ENCODE measurements at places on chromosomes 2 and 18.
A peak's percentile ranks its signal among the peaks of the same experiment; 100 is the strongest.

DNA sequence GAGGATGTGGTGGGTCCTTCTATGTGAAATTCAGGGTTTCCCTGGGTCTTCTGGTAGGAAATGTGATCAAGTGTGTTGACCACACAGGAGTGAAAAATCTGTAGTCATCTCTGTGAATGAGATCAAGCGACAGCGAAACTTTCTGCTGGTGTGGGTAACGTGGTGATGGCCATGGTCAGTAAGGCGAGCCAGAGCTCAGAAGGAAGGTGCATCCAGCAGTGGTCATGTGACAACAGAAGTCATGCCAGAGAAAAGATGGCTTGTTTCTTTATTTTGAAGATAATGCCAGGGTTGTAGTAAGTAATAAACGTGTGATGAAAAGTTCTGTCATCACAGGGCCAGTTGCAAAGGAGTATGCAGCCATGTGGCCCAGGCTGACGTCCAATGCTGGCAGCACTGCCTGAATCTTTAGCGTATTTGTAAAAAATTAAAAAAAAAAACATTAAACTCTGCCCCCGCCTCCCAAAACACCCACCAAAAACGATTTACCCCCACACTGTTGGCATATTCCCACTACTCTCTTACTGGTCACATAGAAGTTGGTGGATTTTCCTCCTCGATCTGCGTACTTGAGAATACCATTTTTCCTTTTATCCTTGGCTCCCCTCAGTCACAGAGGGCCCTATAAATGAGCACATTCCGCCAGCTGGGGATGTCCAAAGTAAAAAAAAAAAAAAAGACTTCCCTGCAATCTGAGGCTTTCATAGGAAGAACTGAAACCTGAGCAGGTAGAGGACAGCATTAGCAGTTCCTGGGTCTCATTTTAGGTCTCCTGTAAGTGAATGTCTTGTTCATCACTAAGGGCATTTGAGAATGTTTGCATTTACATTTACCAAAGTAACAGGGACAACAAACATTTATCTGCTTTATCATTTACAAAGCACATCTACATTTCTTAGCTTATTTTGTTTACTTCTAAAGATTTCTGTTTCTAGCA, 70.6 kb downstream of the SLC4A3 start:
- no peak for DNase-seq

DNA sequence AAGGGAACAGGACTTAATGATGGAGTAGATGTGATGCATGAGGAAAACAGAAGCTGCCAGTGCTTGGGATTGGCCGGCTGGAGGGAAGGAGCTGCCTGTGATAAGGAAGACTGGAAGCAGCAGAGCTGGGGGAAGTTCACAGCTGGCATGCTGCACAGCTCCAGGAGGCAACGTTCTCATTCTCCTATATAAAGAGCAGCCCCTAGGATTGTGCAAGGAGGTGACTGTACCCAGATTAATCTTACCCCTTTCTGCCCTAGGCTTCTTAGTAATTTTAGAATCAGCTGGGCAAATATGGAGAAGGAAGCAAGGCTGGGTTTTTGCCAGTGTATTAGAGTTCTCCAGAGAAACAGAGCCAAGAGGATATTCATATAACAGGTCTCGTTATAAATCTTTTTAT, 155.8 kb downstream of the ALPK2 start:
- DNase-seq = no peak

DNA sequence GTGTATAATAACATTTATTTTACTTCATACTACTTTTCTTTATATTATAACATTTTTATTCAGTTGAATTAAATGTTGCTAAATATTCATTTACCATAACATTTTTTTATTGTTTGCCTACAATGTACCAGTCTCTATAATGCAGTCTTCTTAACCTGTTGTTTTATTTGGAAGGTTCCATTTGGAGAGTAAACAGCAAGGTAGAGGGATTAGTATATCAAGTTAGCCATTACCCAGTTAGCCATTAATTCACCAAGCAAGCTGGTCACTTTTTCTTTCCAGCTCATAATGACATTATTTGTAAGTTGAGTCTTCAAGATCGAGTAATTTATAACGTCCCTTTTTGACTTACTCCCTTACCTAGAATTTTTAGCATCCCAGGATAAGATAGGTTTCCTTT, 29.7 kb upstream of the NT5C1B start:
- DNase-seq = no peak

- DNase-seq = no peak
Measured at GRCh38 chr2:134122610-134123009, 131.3 kb upstream of the MGAT5 start.

DNA sequence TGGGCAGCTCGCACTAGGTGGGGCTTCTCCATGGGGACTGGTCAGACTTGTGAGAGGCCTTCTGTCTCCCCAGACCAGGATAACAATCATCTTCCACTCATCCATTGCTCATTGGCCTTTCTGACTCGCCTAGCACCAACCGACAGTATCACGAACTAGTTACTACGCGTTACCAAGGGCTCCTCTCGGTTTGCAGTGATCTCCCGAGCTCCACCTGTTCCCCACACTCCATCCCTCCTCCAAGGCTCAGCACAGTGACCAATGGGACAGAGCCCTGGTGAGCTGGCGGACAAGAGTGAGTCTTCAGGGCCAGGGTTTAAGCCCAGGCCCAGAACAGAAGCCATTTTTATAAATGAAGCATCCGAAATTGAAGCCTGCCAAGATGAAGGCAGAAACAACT, 42.8 kb upstream of the SMAD7 start:
- no peak for DNase-seq

DNA sequence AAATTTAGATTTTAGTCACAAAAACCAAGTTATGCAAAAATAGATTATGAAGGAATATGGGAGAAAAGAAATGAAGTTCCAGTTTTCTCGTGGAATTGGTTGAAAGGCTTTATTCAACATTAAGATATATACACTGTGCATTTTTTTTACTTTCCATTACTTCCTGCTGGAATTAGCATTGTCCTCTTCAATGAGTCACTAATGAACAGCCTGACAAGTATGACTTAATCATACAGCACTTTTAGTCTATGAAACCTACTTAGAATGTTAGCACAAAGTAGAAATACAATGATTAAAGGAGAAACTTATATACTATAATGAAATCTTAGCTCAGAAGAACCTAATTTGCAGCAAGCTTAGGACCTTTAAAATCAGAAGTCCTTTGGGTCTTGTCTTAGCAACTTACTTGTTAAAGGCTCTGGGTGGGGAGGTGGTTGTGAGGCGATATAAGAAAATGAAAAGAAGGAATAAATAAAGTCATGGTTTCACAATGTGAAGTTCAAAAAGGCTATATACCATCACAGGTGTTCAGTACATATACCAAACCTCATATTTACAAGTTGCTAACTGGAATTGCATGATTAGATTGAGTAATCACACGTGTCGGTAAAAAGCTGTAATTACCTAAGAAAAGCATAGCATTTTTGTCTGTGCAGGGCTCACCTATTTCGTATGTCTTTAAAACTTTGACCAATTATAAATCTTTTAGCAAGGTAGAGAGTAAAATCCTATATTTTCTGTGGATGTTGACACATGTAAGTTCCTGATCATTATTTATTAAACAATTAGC, 236.8 kb downstream of the CAMKMT start:
- no peak for DNase-seq

- no peak for DNase-seq
Measured at GRCh38 chr2:121001641-121002040, 266.0 kb downstream of the GLI2 start.

DNA sequence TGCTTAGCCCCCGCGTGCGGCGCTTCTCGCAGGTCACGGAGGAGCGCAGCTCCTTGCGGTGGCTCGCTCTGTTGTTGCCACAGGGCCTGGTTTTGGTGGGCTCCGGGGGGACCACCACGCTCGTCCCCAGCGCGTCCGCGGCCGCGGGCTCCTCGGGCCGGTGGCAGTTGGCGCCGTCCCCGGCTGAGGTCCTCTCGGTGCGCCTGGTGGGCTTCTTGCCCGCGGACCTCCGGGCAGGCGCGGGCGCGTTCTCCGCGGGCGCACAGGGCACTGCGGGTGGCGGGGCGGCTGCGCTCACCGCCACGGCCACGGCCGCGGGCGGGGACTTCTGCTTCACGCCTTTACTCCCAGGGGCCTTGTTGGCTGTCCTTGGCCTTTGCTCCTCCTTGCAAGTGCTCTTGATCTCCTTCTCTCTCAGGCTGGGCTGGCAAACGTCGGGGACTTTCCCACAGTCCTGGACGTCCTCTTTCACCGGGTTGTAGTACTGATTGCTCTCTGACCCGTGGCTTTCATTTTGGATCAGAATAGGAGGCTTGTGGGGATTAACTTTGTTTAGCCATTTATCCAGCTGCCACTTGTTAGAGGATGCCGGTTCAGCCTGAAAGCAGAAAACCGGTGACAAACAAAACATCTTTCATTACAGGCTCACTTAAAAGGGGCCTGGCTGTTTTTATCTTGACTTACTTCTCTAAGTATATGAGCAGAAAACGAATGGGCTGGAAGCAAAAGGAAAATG, 104.0 kb upstream of the REV1 start:
- DNase-seq = no peak

- DNase-seq = no peak
Measured at GRCh38 chr2:207937823-207938222, 87.5 kb downstream of the PLEKHM3 start.

GRCh38 chr18:55605733-55606338, 17.8 kb upstream of the TCF4 start:
- no peak for DNase-seq

GRCh38 chr2:123917241-123917640, 107.8 kb upstream of the CNTNAP5 start:
- no peak for DNase-seq

DNA sequence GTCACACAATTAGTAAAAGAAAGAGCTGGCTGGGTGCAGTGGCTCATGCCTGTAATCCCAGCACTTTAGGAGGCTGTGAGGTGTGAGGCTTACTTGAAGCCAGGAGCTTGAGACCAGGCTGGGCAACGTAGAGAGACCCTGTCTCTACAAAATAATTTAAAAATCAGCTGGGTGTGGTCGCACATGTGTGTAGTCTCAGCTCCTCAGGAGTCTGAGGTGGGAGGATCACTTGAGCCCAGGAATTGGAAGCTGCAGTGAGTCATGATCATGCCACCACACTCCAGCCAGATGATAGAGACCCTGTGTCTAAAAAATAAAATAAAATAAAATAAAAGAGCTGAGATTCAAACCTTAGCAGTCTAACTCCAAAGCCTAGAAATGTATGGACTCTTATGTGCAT, 39.0 kb upstream of the NEDD4L start:
- DNase-seq = no peak

GRCh38 chr2:182943339-182943738, 76.9 kb upstream of the FRZB start:
- no peak for DNase-seq

DNA sequence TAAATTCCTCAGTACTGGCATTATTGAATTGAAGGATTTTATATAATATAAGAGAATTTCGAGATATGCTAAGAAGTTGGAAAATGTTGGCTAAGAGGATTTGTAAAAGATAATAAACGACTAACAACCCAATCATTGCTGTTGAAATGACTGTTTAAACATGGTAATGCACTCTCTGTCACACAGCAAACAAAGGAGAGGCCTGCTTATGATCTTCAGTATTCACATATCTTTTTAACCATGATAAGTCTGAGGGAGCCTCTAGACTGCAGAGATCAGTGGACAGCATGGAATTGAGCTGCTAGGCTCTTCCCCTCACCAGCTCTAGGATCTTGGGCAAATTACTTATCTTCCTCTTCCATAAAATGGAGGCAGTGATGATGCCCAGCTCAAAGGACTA, 2.7 kb downstream of the KCTD18 start:
- DNase-seq = no peak

GRCh38 chr18:20971886-20972267, 139.7 kb downstream of the ROCK1 start:
- DNase-seq = peak; percentile 67

- no peak for DNase-seq
Measured at GRCh38 chr2:4122726-4123125, 419.4 kb downstream of the DCDC2C start.

DNA sequence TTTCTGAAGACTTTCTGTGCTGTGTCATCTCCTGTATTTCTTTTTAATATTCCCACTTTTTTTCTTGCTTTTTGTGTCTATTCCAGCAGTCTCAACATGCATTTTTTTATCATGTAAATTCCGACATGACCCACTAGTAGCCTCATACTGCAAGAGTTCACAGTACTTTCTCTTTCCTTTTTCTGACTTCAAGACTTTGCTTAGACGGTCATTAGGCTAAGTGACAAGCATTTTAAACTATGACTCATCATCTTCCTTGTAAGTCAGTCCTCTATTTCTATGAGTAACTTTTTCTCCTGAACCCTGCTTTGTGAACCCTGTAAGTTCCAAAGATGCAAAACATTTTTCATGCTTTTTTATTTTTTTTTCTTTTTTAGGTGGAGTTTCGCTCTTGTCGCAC, 381.2 kb downstream of the TXNL1 start:
- no peak for DNase-seq

DNA sequence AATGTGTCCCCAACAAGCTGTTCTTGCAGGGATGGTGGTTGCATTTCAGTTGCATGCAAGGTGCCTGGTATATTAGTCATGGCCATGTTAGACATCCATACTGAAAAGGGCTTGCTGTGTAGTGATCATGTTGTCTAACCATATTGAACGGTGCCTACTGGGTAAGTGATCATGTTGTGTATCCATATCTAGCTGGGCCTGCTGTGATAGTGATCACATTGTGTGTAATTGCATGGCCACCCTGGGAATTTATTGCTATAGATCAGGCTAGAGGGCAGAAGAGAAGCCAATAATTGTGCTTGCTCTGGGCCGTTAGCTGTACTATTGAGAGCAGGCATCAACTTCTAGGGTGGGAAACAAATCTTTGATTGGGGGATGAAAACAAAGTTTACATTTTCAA, 9.8 kb upstream of the EPC2 start:
- no peak for DNase-seq

DNA sequence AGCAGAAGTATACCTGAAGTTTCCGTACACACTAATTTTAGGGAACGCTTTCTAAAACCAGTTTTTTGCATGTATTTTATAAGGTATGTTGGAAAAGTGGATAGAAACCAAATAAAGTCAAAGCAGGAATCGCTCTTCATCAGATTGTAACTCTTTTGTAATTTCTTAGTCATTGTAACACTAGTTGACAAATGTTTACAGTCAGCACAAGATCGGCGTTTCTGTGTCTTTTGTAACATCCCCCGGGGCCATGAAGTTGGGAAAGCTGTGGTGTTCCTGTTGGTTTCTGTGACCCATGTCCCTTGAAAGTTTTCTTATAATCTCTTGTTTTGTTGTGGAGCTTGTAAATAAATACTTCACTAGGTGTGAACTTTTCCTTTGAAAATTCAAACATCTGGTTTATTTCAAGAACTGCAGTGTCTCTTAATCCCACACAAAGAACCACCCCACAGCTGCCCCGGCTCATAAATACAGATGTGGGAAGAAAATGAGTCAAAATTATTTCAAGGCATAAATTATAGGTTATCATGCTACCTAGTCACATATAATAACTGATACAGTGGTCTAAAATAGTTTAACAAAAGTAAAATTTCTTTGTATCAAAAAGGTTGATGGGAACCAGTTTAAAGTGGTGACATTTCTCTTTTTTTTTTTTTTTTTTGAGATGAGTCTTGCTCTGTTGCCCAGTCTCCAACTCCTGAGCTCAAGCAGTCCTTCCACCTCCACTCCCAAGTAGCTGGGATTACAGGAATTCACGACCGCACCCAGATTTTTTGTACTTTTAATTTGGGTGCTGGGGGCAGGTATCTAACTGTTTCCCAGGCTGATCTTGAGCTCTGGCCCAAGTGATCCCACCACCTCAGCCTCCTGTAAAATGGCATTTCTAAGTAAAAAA, 751 bp upstream of the NMI start:
- DNase-seq = peak; percentile 59

- no peak for DNase-seq
Measured at GRCh38 chr2:113734185-113734584, 22.3 kb downstream of the SLC35F5 start.

- no peak for DNase-seq
Measured at GRCh38 chr2:10004401-10004800, 38.9 kb upstream of the KLF11 start.
